Activated naive CD4-positive, alpha-beta T cell treated with Interleukin-2 at 50 U/mL for 16 hours (primary cell): ENCODE measurements at places on chromosomes 11 and 22.

GRCh38 chr11:128494418-128495332 lies 92.7 kb downstream of the ETS1 start:
- no peak for DNase-seq

DNA sequence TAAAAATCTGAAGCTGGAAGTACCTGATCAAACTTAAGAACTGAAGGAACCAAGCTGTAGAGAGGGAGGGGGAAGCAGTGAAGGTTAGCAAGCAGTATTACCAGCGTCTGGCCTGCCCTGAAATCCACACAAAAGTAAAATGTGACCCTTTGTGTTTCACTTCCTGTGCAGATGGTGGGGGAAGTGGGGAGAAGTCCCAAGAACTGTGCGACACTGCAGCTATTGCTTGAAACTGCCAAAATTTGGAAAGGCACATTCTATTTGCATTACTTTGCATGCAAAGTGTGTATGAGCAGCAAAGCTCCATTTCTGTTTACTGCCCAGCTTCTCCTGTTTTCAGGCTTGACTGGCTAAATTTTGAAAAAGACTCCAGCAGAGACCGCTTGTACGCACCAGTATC lies 72.1 kb upstream of the BMAL1 start:
- DNase-seq: no peak

- no peak for DNase-seq
Observed at GRCh38 chr11:133235381-133235780, 296.9 kb downstream of the OPCML start.

GRCh38 chr11:58905011-58905720 lies 34.1 kb upstream of the GLYATL1 start:
- DNase-seq: no peak

DNA sequence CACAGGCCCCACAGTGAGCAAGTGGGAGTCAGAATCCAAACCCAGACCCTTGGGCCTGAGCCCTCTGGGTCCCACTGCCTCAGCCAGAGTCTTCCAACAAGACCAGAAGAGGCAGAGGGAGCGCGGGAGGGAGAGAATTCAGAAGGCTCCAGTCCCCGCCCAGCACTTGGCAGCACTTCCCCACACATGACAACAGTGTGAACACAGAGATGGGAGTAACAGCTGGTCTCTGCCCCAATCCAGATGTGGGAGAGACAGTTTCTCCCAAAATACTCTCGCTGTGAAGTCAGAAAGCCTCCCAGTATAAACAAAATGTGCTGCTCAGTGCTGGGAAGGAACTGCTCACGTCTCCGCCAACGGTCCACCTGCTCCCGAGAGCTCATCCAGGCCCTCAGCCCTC lies 219.9 kb downstream of the MN1 start:
- DNase-seq: no peak

- DNase-seq: no peak
Observed at GRCh38 chr22:11613898-11614755, 3913.9 kb upstream of the OR11H1 start.

- DNase-seq: peak; percentile 66
Observed at GRCh38 chr11:65919573-65920371, 546 bp downstream of the DRAP1 start.

DNA sequence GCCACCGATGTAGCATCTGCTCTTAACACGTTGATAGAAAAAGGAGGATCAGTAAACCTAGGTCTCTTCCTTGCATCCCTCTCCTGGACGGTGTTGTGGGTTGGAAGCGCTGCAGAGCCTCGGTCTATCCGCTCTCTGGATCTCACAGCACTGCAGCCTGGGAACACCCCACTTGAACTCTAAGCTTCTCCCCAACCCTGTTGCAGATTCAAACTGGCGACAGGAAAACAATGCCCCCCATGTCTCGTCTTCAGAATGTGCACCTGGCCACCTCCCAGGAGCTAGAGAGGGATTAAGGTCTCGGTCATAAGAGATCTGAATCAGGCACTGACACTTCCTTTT lies 454 bp downstream of the TMEM218 start:
- DNase-seq: peak; percentile 3

DNA sequence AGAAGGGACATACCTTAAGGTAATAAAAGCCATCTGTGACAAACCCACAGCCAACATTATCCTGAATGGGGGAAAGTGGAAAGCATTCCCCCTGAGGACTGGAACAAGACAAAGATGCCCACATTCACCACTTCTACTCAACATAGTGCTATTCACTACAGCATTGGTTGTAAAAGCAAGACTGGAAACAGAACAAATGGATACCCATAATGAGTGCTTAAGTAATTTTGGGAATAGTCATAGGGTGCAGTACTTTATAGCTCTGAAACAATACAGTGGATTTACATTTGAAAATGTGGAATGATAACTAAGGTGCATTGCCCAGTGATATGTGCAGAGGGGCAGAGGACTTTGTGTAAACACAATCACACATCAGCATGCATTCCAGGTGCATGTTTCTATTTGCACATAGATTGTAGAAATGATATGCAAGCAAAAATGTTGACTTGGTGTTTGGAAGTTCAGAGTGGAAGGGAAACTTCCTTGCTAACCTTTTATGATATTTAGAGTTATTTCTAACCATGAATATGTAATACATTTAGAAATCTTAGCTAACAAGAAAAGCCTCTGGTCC lies 112.3 kb downstream of the IGLL1 start:
- no peak for DNase-seq

GRCh38 chr11:313787-314553 lies at the start of gene IFITM1:
TSS of gene IFITM1 (plus strand) at chr11:314040. CDS start at chr11:314171, 131 bp downstream.
- DNase-seq: peak; percentile 53

GRCh38 chr11:121372671-121373429 lies 79.3 kb upstream of the SORL1 start:
- DNase-seq: no peak

DNA sequence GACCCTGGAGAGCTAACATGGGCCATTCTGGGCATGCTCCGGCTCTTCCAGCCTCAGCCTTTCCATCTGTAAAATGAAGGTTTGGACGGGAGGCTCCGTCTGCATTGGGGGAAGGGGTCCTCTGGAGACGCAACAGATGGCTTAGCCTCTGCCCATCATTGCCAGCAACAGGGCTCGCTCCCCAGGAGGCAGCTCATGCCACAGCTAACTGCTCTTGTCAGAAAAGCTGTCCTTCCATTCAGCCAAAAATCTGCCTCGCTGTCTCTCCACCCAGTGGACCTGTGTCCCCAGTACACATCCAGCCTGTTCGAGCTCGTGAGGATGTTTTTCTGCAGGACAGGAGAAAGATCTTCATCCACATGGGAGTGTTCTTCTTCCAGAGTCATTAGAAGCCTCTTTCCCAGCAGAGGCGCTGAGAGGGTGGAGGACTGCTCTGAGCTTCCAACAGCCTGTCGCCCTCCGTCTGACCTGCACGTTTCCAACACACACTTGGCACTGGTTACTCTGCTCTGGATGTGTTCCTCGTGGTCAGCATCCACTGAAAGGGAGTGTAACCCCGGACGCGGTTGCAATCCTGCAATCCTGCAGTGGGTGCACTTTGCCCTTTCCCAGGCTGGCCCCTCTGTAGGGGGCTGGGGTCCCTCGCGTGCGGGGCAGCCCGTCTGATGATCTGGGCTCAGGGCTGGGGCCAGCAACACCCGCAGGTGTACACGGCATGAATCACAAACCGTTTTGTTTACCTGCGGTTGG lies 1340.9 kb downstream of the TBC1D22A start:
- DNase-seq: no peak

GRCh38 chr11:64722141-64723065 lies 594 bp downstream of the NRXN2 start:
- no peak for DNase-seq

DNA sequence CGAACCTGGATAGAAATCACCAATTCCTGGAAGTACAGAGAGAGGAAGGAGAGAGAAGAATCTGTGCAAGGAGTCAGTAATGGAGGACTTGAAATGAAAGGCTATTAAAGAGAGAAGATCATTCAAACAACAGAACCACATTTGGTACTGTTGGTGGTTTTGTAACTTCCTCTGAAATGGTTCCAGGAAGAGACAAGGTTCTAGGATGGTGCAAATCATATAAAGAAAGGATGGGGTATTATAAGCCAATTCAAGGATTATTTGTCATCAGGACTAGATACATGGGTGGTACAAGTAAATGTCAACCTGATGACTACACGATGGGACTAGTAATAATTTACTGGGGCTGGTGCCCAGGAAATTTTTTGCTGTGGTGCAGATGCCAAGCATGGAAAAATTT lies 28.9 kb upstream of the TMA7B start:
- no peak for DNase-seq

GRCh38 chr11:73189723-73190556 lies 28.1 kb upstream of the P2RY2 start:
- DNase-seq: no peak

DNA sequence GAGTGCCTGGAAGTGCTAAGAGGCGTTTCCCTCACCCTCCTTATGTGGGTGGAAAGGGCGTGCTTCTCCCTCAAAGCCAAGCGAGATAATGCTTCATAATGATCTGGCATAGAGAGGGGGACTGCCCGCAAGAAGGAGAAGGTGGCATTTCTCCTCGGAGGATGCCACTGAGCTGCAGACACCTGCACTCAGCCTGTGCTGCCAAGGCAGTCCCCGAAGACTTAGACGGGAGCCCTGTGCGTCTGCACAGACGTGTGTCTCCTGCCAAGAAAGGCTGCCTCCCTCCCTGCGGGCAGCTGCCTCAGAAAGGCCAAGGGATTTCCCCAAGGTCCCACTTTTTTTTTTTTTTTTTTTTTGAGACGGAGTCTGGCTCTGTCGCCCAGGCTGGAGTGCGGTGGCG lies 48.1 kb upstream of the SPATA19 start:
- DNase-seq: no peak

- DNase-seq: peak; percentile 49
Observed at GRCh38 chr11:72041364-72042063, 38.8 kb downstream of the NUMA1 start.

- no peak for DNase-seq
Observed at GRCh38 chr11:47127213-47127612, 49.5 kb downstream of the ARFGAP2 start.

DNA sequence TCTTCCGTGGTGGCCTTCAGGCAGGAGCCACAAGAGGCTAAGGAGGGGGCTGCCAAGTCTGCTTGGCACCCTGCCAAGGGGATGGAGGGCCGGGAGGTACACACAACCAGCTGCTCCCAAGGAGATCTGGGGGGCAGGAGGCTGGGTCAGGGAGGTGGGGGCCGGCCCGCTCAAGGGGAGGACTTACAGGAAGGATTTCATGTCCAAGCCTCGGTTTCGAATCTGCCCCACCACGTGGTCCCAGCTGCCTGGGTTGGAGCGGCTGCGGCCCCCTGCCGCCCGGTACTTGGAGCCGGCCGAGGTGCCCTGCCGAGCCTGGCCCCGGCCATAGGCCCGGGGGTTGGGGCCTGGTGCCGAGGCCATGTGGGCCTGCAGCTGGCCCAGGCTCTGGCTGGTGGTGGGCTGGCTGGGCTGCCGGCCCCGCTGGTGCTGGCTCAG lies 33.5 kb downstream of the LRRC10B start:
- no peak for DNase-seq

DNA sequence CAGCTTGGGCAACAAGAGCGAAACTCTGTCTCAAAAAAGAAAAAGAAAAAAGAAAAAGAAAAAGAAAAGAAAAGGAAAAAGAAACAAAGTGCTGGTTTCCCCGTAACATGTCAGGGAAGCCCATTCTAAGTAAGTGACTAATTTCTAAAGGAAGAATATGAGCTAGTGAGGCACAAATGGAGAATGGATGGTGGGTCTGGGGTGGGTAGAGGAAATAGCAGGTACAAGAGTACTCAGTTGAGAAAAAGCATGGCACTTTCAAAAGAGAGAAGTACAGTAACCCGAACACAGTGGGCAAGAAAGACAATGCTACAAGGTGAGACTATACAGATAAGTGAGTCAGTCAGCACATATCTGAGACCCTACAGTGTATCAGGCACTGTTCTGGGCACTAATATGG lies 4.5 kb downstream of the MAJIN start:
- no peak for DNase-seq

- DNase-seq: no peak
Observed at GRCh38 chr11:69911310-69912160, 92.3 kb upstream of the FGF3 start.

- DNase-seq: peak; percentile 4
Observed at GRCh38 chr11:121318848-121319834, 26.6 kb downstream of the SC5D start.

GRCh38 chr22:22161924-22162851 lies 82.4 kb upstream of the VPREB1 start:
- no peak for DNase-seq

- DNase-seq: no peak
Observed at GRCh38 chr11:120750647-120751549, 239.3 kb downstream of the GRIK4 start.

GRCh38 chr11:41775296-41775695 lies 315.8 kb upstream of the LRRC4C start:
- DNase-seq: no peak

- DNase-seq: no peak
Observed at GRCh38 chr11:95507794-95508193, 276.8 kb upstream of the SESN3 start.

DNA sequence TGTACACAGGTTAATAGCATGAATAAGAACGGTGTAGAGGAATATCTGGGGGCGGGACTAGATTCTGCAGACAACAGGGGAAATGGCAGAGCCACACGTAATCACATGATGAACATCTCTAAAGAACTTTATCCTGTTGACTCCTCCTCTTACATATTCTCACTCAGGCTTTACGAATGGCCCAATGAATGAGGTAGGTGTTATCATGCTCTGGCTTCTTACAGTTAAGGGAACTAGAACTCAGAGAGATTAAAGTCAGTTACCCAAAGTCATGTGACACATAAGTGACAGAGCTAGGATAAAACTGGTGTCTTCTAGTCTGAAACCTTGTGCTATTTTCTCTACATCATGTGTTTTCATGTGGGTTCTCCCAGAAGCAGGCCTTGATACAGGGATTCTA lies 49.0 kb upstream of the BMAL1 start:
- no peak for DNase-seq

- DNase-seq: peak; percentile 32
Observed at GRCh38 chr11:118046051-118046963, 30.6 kb upstream of the TMPRSS4 start.

- DNase-seq: no peak
Observed at GRCh38 chr22:29342577-29343312, 27.2 kb upstream of the RASL10A start.

- DNase-seq: no peak
Observed at GRCh38 chr22:48721395-48721669, 1106.3 kb downstream of the BRD1 start.

DNA sequence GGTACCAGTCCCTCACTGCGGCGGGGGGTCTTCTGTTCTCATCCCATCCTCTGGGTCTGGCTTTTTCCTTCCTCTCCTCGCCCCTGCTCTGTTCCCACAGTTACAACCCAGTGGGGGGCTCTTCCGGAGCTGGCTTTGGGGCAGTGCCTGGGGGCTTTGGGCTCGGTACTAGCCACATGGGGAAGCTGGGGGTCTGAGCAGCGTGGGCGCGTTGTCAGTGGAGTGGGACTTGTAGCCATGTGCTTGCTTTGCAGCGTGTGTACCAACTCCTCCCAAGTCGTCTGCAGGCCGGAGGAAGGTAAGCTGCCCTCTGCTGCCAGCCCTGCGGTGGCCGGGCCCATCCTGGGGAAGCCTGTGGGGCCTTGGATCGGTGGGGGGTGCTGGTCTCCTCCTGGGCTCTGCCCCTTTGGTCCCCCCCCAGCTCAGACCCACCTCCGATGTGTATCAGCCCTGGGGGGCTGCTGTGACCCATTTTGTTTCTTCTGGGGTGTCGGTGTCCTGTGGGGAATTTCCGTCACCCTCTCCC lies 17.5 kb downstream of the MUC2 start:
- DNase-seq: no peak
